ENCODE measurements at places on chromosomes 12 and 14. TPM values are rescaled to one million over a fixed set of nuclear protein-coding genes. Genes with fewer than 3 reads are reported as not detected.

APAF1 gene
- total RNA-seq, result 39.1 TPM

TAS2R30 gene
- total RNA-seq, result 12.5 TPM

TSPAN19 gene
- not detected for total RNA-seq

HOXC6 gene
- 2.6 TPM for total RNA-seq

FZD10 gene
- 5.7 TPM for total RNA-seq

PELI2 gene
- 7.8 TPM for total RNA-seq

ERP27 gene
- total RNA-seq, result not detected

LRIG3 gene
- total RNA-seq, result 80.9 TPM

OAS2 gene
- total RNA-seq, result 6.8 TPM

P2RX7 gene
- 2.1 TPM for total RNA-seq

Measured in skeletal muscle tissue (tissue), 5 donors.